ENCODE measurements at places on chromosomes 16 and 17.

DNA sequence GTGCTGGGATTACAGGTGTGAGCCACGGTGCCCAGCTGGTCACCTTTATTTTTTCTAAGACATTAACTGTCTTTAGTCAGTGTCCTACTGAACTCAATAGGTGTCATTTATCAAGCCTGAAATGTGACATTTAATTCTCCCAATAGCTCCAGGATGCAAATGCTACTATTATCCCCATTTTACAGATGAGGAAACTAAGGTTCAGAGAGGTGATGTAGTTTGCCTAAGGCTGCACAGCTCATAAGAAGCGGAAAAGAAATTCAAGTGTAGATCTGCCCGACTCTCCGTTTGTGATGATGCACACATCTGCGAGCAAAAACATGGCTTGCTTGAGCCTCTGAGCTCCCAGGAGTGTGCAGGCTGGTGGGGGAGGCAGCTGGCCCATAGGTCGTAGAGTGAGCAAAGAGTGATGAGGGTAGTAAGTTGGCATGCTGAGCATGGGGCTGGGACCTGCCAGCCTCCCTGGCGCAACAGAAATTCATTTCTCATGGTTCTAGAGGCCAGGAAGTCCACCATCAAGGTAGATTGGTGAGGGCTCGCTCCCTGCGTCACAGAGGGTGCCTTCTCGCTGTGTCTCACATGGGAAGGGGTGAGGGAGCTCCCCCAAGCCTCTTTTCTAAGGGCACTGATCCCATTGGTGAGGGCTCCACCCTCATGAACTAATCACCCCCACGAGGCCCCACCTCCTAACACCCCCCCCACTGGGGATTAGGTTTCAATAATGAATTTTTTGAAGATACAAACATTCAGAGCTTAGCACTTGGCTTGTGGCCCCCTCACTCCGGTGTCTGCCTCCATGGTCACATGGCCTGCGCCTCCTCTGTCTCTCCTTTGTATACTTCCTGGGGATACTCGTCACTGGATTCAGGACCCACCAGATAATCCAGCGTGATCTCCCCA lies 141.5 kb upstream of the PLCG2 start:
- no peak for DNase-seq

GRCh38 chr16:52055381-52055780 lies 491.6 kb downstream of the TOX3 start:
- DNase-seq, result no peak

DNA sequence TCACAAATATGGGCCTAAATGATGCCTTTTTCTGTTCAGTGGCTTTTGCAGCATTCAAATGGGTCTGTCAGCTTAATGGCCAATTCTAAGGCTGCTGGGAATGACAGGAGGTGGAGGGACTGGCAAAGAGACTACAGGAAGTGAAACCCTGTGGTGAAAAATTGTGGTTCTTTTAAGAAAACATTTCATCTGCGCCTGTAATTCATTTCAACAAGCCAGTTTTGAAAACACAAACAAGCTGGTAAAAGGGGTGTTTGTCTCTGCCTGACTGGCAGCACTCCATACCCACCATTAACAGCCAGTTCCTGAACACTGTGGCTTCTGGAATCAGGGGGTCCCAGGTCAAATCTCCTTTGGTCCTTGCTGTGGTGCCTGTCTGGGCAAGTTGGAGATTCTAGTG lies 3.6 kb upstream of the KDM8 start:
- no peak for DNase-seq

DNA sequence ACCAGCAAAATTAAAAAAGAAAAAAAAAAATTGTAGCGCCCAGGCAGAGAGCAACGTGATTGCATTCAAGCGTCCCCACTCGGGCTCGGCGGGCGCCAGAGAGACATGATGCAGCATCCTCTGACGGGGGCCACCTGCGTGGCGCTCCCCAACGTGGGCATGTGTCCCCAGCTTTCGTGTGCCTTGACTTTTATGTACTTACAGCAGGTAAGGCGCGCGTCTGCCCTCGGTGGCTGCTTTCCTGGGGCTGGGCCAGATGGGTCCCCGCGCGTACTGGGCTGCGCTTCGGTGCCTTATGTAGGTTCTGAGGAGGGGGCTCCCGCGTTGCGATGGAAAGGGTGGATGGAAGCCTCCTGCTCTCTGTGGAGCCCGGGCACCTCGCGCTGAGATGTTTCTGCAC lies 28.4 kb upstream of the RBFOX1 start:
- DNase-seq, result no peak

GRCh38 chr17:29980261-29980660 lies 38.8 kb downstream of the EFCAB5 start:
- DNase-seq, result no peak

- no peak for DNase-seq
Measured at GRCh38 chr17:22669721-22670120, 977.4 kb downstream of the KCNJ18 start.

- no peak for DNase-seq
Measured at GRCh38 chr16:66470556-66470955, 43.5 kb downstream of the BEAN1 start.

DNA sequence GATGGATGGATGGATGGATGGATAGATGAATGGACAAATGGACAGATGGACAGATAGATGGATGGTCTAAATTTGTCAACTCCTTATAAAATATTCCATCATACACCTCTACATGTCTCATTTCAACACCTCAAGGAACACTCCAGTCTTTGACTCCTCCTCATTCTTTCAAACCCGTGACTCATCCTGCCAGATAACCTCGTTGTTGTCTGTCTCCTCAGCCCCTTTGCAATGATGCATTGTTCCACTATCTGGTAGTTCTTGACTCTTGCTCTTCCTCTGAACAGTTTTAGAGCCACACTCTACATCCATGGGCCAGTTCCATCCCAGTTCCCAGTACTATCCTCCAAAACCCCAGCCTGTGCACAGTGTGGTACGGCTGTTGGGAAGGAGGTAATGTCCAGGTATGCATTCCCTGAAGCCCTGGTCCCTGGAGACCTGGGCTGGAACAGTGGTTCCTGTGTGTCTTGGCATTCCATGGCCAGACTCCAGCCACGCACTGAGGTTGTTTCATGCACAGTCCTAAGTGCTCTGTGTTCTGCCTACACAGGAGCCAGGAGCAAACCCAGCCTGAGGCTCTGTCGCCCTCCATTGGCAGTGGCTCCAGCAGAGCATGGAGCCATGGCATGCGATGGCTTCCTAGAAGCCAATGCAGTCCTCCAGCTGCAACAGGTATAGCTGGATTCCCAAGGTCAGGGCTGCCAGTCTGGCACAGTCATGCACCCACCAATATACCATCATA lies 105.7 kb downstream of the C17orf67 start:
- no peak for DNase-seq

GRCh38 chr17:77304051-77304745 lies 163.4 kb downstream of the SEC14L1 start:
- no peak for DNase-seq

DNA sequence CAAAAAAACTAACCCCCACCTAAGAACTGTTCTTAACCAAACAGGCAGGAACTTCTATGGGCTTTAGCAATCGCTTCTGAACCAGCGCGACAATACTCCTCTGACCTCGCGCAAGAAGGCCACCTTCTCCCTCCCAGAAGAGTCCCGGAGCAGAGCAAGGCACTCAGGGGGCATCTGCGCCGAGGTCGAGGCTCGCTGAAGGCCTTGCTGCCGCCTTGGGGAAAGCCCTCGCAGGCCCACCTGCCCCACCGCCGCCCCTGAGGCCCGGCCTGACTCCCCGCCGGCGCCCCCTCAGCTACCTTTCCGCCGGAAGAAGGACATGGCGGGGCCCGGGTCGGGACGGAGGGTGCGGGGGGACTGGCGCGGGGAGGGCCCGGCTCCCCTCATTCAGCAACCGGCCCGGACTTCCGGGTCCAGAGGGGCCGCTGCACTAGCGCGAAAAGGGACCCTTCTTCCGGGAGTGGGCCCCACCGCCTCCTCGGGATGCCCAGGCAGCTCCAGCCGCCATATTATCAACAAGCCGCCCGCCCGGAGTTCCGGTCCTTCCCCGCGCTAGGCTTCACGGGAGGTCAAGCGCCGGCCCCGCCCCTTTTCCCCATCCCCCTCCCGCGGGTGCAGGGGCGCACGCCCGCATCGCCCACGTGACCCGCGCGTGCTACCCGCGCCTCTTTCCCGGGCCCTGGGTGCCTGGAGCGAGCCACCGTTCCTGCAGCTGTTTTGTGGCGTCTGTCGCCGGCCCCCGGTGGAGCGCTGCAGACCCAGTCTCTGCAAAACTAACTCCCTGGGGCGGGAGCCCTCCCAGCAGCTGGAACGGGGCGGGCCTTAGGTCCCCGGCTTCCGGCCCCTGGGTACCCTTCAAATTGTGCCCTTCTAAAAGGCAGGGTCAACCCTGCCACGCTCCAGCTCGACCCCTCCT lies at the start of gene AKAP10:
Gene AKAP10, minus strand, starts transcription at position 536 of the 916 bp plus-strand sequence. Its CDS starts 149 bp downstream, at position 387.
- peak; percentile 48 for DNase-seq

Measured in NCI-H2029 treated with DMSO at 0.1 percent for 48 hours (cell line).